ENCODE measurements at places on chromosomes 3 and 15.
A peak's percentile ranks its signal among the peaks of the same experiment; 100 is the strongest.

DNA sequence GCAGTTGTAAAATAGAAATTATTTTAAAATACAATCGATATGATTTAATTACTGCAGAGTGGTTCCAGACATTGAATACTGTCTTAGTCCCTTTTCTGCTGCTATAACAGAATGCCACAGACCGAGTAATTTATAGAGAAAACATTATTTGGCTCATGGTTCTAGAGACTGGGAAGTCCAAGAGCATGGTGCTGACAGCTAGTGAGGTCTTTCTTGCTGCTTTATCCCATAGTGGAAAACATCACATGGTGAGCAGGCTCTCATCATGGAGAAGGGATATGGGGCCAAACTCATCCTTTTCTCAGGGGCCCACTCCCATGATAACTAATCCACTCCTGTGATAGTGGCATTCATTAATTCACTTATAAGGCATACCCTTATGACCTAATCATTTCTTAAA is 120.0 kb upstream of the TBL1XR1 start:
- no peak for DNase-seq

GRCh38 chr3:72535772-72536171 is 312.5 kb downstream of the SHQ1 start:
- no peak for DNase-seq

DNA sequence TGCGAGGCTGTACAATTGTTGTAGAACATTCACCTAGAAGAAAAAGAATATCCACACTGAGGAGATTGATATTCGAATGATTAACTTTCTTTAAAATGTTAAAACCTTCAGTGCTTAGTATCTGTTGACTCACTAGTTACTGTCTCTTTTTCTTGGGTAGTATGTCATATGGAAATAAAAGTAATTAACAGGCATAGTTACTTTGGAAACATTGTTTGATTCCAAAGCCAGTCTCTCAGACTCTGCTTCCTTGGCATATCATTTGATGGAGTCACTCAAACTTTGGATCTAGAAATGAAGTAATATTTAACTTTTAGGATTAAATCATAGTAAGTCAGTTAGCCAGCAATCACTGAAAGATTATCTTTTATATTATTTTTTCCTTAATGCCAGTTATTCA is 63.4 kb downstream of the MAP2K5 start:
- DNase-seq: no peak

- no peak for DNase-seq
Observed at GRCh38 chr3:1506090-1506489, 413.3 kb downstream of the CNTN6 start.

- no peak for DNase-seq
Observed at GRCh38 chr15:41961001-41961518, 11.3 kb downstream of the EHD4 start.

DNA sequence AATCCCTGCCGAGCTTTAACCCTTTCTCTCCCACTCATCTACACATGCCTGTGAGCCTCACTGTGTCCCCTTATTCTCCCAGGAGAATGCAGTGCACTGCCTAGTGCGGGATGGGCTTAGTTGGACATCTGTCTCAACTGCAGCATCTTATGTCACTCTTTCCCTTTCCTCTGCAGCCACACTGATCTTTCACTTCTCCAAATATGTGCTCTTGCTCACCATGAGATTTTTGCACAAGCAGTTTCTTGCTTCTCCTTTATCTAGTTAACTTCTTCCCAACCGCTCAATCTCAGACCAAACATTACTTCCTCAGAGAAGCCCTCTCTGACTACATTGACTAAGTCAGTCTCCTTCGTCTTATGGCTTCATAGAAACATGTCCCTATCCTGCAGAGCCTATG is 292.3 kb downstream of the KBTBD8 start:
- DNase-seq: no peak

DNA sequence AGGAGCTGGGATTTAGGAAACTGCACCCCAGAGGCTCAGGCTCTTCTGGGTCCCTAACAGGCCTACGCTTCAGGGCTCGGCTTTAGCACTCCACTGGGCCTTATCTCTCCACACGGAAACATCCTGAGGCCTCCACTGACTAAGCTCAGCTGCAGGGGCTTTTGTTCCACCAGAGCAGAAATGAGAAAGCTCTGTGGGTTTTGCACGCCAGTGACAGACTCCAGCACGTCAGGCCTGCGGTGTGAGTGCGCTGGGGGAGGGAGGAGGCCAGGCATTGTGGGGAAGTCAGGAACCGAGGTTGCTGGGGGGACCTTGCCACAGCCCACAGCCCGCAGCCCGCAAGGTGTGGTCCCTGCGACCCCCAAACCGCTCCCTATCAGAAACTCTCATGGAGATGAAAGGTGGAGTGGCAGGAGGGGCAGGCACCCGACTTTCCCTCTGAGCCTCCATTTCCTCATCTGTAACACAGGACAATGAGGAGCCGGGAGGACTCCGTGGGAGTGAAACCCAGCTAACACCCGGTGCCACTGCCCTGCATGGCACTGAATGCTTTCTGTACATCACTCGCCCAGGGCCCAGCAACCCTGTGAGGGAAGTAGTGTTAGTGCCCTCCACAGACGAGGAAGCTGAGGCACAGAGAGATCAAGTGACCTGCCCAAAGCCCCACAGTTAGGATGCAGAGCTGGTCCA is 106.5 kb downstream of the TPRA1 start:
- DNase-seq: no peak

DNA sequence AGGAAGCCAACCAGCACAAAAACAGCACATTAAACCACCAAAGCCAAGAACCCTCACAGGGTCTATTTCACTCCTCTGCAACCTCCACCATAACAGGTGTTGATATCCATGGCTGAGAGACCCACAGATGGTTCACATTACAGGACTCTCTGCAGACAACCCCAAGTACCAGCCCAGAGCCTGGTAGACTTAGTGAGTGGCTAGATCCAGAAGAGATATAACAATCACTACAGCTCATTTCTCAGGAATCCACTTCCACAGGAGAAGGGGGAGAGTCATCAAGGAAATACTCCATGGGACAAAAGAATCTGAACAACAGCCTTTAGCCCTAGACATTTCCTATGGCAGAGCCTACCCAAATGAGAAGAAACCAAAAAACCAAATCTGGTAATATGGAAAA is 168.1 kb upstream of the CD96 start:
- no peak for DNase-seq

- no peak for DNase-seq
Observed at GRCh38 chr3:113354307-113354706, 87.0 kb downstream of the CFAP44 start.

GRCh38 chr3:28247286-28247685 is 5.9 kb downstream of the CMC1 start:
- DNase-seq: no peak

GRCh38 chr3:174438501-174439145 is 420.5 kb upstream of the NAALADL2 start:
- DNase-seq: no peak

- DNase-seq: peak; percentile 36
Observed at GRCh38 chr3:112818289-112818688, 28.4 kb downstream of the CD200R1L start.

GRCh38 chr3:30989276-30990030 is 95.0 kb upstream of the GADL1 start:
- DNase-seq: no peak

GRCh38 chr3:128714887-128715491 is 11.0 kb upstream of the RAB7A start:
- peak; percentile 85 for DNase-seq

GRCh38 chr15:86540840-86541467 is 461.3 kb downstream of the AGBL1 start:
- no peak for DNase-seq

DNA sequence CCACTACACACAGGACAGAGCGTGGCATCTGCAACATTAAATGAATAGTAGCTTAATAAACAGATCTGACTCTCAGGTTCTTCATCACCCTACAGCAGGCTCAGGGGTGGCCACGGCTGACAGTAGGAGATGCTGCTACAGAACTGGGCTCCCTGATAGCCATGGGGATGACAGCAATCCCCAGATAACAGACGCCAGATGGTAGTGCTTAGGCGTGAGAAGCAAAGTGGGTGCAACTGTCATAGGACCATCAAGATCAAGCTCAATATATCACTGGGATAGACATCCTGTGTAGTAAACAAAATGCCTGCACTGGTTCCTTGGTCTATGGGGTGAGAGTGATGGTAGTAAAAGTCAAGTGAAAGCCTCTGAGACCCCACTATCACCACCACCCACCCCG is 2.6 kb upstream of the TPRA1 start:
- no peak for DNase-seq

All from bone marrow (tissue), 2 donors.